ENCODE measurements at places on chromosomes 7 and 10.

DNA sequence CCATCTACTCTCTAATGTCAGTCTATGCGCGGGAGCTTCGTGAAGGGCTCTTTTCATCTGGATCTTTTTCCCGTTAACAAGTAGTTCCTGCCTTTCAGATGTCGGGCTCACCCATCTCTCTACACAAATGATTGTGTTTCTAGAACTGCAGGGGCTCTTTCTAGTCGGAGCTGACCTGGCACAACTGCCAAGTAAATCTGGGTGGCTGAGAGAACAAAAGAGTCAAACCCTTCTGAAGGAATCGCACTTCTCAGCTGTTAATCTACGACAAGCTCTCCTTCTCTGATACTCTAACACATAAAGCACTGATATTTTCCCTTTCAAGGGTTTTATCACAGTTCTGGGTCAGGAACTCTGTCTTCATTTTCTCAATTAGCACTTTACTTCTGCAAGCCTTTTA lies 144.7 kb downstream of the NRP1 start:
- no peak for DNase-seq

GRCh38 chr10:50512743-50513416 lies 110.9 kb downstream of the SGMS1 start:
- DNase-seq: no peak

DNA sequence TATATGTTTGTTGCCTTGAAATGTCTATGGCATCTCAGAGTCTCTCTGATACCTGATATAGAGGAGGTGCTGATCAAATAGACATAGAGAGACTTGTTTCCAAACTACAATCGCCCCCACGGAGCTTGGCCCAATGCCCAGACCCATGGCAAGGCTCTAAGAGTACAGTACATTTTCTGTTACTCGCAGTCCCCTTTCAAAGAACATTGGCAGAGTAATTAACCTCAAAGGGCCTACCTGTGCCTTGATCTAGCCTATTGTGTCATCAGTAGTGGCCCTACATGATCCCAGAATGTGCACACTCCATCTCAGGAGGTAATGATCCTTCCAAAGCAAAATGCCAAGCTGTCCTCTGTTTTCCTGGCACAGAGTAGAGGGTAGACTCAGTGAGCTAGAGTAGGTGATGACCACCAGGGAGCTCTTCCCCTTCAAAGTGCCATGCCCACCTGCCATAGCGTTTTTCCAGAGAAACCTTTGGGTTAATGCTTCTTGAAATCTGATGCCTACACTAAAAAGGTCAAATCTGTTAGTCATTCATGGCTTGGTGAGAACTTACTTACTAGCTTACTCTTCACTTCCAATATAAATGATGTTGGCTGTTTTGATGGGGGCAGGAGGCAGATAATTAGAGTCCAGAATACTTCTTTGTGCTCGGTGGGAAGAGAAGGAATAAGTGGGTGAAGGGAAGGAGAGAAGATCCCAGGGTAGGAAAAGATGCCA lies 41.2 kb upstream of the ACSL5 start:
- DNase-seq: no peak

DNA sequence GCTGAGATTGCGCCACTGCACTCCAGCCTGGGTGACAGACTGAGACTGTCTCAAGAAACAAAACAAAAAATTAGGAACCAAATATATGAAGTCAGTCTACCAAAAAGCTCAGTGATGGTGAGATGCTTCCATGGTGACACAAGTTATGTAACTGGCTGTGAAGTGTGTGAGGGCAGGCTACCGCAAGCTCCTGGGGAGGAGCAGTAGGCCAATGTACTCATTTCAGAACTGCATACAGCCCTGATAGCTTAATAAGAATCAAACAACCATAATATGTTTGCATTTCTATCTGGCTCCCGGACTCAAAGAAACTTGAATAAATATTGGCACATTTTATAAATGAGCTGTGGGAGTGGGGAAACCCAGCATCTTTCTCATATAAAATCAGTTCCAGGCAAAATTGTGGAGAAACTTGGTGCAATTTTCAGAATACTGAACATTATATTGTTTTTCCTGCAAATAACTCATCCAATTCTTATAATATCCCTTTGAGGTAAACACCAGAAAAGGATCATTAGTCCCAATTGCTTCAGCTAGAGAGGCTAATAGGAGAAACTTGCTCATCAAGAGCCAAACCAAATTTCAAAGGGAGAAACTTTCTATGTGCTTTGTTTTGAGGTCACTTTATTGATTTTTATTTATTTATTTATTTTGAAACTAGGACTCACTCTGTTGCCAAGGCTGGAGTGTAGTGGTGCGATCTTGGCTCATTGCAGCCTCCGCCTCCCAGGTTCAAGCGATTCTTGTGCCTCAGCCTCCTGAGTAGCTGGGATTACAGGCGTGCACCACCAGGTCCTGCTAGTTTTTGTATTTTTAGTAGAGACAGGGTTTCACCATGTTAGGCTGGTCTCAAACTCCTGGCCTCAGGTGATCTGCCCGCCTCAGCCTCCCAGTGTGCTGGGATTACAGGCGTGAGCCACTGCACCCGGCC lies 127.0 kb downstream of the SORCS1 start:
- DNase-seq: no peak

- no peak for DNase-seq
Observed at GRCh38 chr7:131735101-131735500, 178.7 kb upstream of the PODXL start.

- DNase-seq: peak; percentile 53
Observed at GRCh38 chr10:74081192-74081803, 69.3 kb downstream of the AP3M1 start.

DNA sequence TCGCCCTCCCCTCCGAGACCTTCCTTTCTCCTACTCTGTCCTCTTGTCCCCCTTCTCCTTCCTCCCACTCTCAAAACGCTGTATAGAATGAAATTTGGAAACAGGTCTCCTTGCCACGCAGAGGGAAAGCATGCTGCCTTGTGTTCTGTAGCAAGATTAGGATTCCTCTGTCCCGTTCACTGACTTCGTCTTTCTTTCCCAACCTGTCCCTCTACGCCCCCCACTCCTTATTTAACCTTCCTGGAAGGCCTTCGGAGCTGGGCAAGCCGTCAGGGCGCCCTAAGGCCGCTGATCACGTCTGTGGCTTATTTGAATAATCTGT lies 1.3 kb downstream of the HOXA9 start:
- no peak for DNase-seq

- DNase-seq: no peak
Observed at GRCh38 chr10:129900825-129901224, 63.2 kb downstream of the EBF3 start.
